ENCODE measurements at places on chromosomes 13 and 19. TPM values are rescaled to one million over a fixed set of nuclear protein-coding genes. Genes with fewer than 3 reads are reported as not detected.

Gene ELOF1
- 46.0 TPM for total RNA-seq

DNA sequence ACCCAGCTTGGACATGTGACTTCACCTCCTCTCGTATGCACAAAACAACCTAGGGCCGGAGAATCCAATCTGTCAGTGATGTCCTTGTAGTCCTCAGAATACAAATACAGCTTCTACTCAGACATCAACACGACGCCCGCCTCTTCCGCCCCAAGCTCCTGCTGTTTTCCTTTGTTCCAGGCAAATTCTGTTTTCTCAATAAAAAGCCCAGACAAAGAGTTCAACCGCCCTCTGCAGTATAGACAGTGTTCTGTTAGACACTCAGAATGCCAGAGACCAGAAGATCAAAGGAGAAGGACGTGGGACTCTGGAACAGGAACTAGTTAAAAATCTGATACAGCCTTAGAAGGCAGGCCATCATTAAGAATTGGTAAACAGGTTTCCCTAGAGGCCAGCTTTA, 42.0 kb upstream of the GGACT start:
- H3K4me1 ChIP-seq: no peaks in the 10 kb centered on the region
- H3K4me3 ChIP-seq: no peak overlapping the region
- H3K27me3 ChIP-seq: no peaks in the 10 kb centered on the region

Gene TNFSF11
- 0.38 TPM for total RNA-seq

- no peak overlapping the region for H3K4me3 ChIP-seq
- peaks cover 5% of the 10 kb centered on the region for H3K36me3 ChIP-seq
- H3K27me3 ChIP-seq: no peaks in the 10 kb centered on the region
- no peak overlapping the region for H3K27ac ChIP-seq
- no peak for DNase-seq
- H3K4me1 ChIP-seq: no peaks in the 10 kb centered on the region
Observed at GRCh38 chr19:2181633-2181997, 17.9 kb downstream of the DOT1L start.

Data from CD4-positive, alpha-beta memory T cell (primary cell).